ENCODE measurements at places on chromosomes 1 and 21.

DNA sequence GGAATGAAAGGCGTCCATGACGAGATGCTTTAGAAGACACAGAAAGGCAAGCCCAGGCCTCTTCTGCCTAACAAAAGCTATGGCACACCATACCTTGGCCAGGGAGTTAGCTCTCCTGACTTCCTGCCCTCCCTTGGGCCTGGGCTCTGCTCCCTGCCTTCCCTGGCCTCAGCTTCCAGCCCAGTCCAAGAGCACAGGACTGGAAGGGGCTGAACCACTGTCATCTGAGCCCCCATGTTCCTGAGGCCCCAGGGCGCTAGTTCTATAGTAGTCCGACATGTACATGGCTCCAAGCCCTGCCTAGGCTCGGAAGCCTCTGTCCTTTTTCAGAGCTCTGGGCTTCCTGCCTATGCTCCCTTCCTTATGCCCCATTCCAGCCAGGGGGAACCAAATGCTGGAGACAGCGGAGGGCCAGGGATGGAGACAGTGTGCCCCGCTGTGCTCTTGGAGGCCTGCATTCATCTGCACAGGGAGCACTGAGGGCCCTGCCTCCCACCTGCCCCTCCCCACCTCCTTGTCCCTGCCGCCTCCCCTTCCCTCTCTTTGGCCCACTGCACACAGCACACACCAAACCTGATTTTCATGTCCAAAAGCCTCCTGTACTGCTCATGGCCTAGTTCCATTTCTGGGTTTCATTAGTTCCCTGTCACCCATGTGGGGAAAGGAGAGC, 240.1 kb downstream of the RHOU start:
- no peaks in the 10 kb centered on the region for H3K27me3 ChIP-seq
- H3K27ac ChIP-seq = no peak overlapping the region
- no peaks in the 10 kb centered on the region for H3K4me1 ChIP-seq
- DNase-seq = no peak

DNA sequence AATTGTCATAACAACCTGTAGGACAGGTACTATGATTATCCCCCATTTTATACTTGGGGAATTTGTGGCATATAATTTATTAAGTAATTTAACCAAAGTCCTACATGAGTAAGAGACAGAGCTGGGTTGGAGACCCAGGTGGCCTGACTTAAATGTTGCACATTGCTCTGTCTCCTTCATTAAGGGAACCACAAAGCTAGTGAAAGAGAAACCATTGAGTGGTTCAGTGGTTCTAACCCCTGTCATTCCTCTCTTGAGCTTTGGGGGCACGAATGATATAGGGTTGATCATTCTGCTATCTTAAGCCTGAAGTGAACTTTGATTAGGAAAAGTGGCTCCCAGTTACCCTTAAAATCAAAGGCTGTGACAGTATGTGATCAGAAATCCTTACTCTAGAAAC, 5.3 kb upstream of the MAP3K7CL start:
- no peak overlapping the region for H3K4me3 ChIP-seq
- no peaks in the 10 kb centered on the region for H3K27me3 ChIP-seq
- DNase-seq = no peak
- H3K4me1 ChIP-seq = no peaks in the 10 kb centered on the region
- H3K36me3 ChIP-seq = no peaks in the 10 kb centered on the region

DNA sequence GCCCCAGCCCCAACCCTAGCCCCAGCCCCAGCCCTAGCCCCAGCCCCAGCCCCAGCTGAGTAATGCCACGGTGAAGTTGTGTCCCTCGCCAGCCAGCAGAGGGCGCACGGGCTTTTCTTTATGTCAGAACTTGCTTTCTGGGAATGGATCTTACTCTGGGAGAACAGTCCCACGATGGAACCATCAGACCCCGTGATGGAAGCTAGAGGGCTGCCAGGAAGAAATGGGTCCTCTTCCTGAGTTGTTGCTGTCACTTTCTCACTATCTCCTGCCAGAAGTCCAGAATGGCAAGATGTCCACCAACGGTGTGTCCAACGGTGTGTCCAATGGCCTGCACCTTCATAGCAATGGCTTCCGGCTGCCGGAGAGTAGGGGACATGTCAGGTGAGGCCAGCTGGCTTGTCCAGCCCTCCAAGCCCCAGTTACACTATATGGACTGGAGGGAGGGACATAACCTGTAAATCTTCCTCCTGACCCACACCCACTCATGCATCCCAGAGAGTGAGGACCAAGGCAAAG, 25.1 kb upstream of the TMEM222 start:
- no peaks in the 10 kb centered on the region for H3K4me1 ChIP-seq
- no peak overlapping the region for H3K4me3 ChIP-seq
- H3K27ac ChIP-seq = no peak overlapping the region

GRCh38 chr21:42568376-42568775, 54.7 kb downstream of the SLC37A1 start:
- H3K4me1 ChIP-seq = no peaks in the 10 kb centered on the region
- no peak overlapping the region for H3K27ac ChIP-seq
- DNase-seq = no peak

GRCh38 chr1:168989985-168990384, 116.5 kb upstream of the ATP1B1 start:
- no peak for DNase-seq
- H3K27ac ChIP-seq = no peak overlapping the region
- H3K4me1 ChIP-seq = no peaks in the 10 kb centered on the region
- H3K4me3 ChIP-seq = no peak overlapping the region
- no peaks in the 10 kb centered on the region for H3K27me3 ChIP-seq

DNA sequence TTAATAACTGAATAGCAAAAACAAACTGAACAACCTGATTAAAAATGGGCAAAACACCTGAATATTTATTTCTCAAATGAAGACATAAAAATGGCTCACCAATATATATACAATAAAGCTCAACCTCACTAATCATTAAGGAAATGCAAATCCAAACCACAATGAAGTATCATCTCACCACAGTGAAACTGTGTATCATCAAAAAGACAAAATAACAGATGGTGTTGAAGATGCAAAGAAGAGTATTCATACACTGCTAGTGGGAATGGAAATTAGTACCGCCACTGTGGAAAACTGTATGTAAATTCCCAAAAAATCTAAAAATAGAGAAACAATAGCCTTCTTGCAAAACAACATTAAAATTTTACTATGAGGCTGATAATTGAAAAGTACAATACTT, 1660.1 kb upstream of the B3GALT2 start:
- H3K27me3 ChIP-seq = no peaks in the 10 kb centered on the region
- H3K4me3 ChIP-seq = no peak overlapping the region
- H3K4me1 ChIP-seq = no peaks in the 10 kb centered on the region
